ENCODE measurements at places on chromosomes 7 and 10.

DNA sequence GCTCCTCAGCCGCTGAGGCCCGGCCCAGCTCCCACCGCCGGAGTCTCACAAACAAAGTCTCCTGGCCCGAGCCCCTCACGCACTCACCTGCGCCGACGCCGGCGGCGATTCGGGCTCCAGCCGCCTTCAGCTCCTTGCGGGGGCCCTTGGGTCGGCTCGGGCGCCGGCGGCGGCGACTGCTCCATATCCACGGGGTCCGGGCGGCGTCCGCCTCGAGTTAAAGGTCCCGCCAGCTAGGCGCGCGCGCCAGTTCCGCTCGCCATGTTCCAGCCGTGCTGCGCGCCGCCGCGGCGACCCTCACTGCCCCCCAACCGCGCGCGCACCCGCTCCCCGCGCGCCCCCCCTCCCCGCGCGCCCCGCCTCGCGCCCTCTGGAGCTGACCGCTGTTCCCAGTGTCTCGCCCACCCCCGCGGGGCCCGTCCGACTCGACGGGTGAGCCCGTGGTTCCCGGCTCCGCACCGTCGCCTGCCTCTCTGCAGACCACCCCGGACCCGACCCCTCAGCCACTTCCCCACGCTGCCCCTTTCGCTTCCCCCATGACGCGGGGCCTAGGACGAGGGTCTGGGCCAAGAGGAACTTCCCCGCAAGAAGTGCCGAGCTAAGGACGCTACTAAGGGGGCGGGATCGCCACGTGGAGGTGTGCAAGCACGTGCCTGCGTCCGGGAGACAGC is 396.1 kb downstream of the ZNF33B start:
- DNase-seq: no peak

- DNase-seq: no peak
Measured at GRCh38 chr10:84675060-84675459, 346.7 kb downstream of the CCSER2 start.

GRCh38 chr7:151351027-151351426 is 9.4 kb downstream of the NUB1 start:
- no peak for DNase-seq

- DNase-seq: no peak
Measured at GRCh38 chr10:87765666-87766376, 52.2 kb downstream of the ATAD1 start.

DNA sequence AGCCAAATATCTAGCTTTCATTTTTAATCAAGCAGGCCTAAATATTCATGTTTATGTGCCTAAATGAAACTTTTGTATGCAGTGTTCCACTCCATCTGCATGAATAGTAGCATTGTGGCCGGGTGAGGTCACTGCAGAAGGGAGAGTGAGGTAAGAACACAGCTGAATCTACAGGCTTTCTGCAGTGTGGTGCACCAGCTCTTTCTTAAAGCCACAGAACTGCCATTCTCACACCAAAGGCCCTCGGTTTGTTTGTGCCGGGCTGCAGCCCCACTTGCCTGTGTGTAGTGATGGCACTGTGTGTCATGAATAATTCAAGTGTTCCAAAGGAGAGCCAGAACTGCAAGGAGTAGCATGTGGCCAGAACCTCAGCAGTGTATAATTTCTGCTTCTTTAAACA is 204.1 kb downstream of the TRIL start:
- DNase-seq: peak; percentile 88
